Cortex of kidney (tissue), 1 donor: ENCODE measurements at places on chromosomes 2 and 18.

DNA sequence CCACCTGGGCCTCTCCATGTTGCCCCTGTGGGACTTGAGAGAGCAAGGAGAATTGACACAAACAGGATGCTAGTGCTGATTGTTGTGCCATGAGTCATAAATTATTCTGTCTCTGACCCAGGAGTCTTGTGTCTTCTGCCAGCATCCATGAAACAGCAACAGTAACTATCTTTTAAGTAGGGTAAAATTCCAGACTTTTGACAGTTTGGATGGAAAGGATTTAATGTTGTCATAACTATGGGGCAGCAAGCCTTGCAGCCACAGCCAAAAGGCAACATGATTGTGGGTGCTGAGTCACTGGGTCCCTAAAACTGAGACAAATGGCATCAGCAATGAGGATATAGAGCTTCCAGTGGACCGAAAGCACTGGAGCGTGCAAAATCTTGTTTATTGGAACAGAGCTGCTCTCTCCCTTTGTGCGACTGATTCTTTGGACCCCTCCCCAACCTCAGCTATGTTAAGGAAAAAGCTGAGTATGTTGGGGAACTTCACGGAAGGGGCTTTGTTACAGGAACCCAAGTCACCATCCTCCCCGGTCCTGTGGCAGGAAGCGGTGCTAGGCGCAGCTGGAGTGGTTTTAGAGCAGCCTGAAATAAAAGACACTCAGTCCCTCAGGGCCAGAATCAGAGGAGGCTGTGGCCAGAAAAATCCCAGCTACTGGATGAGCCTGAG lies 9.6 kb upstream of the ITPRIPL1 start:
- no peak for DNase-seq

DNA sequence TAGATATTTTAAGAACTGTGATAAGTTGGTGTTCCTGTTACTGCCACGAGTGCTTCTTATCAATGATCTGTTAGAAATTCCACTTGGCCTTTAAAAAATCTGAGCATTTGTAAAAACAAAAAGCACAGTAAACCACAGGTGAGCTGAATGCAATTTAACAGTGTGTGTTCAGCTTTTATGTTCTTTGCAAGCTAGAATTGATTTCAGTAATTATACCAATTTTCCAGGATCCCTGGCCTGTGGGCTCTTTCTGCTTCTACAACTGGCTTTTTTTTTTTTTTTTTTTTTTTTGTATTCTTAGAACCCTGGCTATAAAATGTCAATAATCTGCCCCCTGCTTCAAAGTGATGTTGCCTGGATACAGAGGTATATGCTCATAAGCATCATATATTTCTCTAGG lies 548.5 kb upstream of the SLC8A1 start:
- DNase-seq, result no peak

DNA sequence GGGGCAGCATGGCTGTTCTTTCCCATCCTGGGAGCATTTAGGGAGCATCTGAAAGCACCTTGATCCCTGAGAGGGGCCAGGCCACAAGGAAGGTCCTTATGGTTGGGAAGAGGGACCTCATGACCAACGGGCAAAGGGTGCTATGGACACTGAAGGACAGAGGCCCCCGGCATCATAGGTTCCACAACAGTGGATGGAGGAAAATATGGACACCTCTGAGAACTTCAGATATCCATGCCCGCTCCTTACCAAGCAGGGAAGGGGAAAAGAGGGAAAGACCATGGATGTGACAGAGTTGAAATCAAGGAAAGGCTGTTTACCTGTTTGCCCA lies 94.1 kb upstream of the MGAT4A start:
- no peak for DNase-seq

- DNase-seq, result no peak
These were observed 59.9 kb downstream of the SUMO1 start for GRCh38 chr2:202178346-202178958.

- no peak for DNase-seq
These were observed 441 bp downstream of the MPHOSPH10 start for GRCh38 chr2:71130905-71131244.

DNA sequence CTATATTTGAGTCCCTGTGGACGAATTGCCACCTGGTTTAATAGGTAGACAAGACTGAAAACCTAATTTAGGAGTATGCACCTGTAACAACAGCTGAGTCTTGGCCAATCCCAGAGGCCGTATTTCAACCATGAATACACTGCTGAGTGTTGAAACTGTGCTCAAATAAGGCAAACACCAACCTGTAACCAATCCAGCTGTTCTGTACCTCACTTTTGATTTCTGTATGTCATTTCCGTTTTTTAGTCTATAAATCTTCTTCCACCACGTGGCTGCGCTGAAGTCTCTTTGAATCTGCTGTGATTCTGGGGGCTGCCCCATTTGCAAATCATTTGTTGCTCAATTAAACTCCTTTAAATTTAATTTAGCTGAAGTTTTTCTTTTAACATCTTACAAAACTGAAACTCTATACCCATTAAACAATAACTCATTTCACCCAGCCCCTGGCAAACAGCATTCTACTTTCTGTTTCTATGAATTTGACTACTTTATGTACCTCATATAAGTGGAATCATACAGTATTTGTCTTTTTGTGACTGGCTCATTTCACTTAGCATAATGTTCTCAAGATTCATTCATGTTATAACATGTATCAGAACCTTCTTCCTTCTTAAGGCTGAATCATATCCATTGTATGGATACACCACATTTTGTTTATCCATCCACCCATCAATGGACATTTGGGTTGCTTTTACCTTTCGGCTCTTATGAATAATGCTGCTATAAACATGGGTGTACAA lies 7.5 kb upstream of the YPEL5 start:
- DNase-seq, result no peak

DNA sequence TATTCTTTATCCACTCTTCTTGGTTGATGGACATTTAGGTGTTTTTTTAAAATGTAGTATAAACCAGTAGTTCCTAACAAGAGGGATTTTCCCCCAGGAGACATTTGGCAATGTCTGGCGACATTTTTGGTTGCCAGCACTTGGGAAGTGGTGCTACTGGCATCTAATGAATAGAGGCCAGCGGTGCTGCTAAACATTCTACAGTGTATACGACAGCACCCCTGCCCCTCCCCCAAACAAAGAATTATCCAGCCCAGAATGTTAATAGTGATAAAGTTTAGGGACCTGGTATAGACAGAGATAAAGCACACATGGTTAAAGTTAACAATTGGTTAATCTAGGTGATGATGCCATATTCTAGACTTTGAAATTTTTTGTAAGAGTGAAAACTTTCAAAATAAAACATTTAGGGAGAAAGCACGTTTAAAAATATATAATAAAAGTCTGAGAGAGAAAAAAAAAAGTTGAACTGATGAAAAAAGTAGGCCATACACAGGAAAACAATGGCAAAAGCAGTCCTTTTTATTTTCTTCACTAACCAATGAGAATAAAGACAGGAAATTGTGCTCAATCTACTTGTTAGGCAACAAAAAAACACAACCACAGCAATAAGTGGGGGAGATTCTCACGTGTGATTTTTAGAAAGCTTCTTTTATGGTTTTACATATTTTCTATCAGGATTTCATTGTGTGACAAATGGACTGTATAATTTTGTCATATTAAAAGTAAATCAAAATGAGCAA lies 14.8 kb downstream of the FBXO48 start:
- no peak for DNase-seq

DNA sequence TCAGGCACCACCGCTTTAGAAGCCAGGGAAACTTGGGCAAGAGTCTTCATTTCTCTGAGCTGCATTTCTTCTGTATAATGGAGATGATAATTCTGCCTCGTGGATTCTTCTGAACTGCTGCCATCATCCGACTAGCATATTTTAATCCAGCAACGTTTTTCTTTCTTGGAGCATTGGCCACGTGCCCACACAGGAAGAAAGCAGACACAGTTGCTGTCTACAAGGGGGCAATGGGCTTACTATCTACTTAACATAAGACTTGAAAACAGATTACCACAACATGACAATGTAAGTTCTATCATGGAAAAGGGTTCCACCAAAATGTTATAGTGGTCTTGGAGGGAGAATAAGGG lies 176.5 kb downstream of the FAM210A start:
- DNase-seq, result no peak

GRCh38 chr2:201773990-201774389 lies 6.7 kb downstream of the ALS2 start:
- no peak for DNase-seq

- peak; percentile 48 for DNase-seq
These were observed at the start of the genes C2orf81 and WDR54 for GRCh38 chr2:74421221-74421870. Gene C2orf81 (minus strand): TSS chr2:74421619. CDS start chr2:74421560, 59 bp downstream. Gene WDR54 (plus strand): TSS chr2:74421730. CDS start chr2:74422154, 424 bp downstream.

- DNase-seq, result no peak
These were observed 111.4 kb downstream of the NFATC1 start for GRCh38 chr18:79507076-79507545.

DNA sequence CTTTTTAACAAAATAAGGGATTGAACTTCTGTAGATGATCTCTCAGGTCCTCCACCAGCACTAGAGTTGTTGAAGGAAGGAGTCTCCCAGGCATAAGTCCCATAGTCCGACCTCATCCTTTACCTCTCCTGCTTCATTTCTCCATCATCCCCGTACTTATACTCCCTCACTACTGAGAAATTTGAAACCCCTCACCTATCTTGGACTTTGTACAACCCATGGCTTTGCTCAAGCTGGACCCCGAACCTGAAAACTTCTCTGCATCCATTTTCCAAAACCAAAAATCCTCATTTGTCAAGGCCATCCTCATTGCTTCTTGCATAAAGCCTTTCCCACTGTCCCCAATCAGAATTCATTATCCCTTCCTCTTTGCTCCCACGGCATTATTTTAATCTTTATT lies 482 bp upstream of the NHEJ1 start:
- DNase-seq, result no peak

GRCh38 chr2:173058673-173059072 lies 17.0 kb upstream of the MAP3K20 start:
- DNase-seq, result no peak

- no peak for DNase-seq
These were observed 243.5 kb downstream of the ANAPC1 start for GRCh38 chr2:111640480-111640879.

- no peak for DNase-seq
These were observed 96.4 kb downstream of the C1QL2 start for GRCh38 chr2:119062179-119062578.

- no peak for DNase-seq
These were observed 24.3 kb downstream of the RNU4ATAC start for GRCh38 chr2:121555008-121555407.

DNA sequence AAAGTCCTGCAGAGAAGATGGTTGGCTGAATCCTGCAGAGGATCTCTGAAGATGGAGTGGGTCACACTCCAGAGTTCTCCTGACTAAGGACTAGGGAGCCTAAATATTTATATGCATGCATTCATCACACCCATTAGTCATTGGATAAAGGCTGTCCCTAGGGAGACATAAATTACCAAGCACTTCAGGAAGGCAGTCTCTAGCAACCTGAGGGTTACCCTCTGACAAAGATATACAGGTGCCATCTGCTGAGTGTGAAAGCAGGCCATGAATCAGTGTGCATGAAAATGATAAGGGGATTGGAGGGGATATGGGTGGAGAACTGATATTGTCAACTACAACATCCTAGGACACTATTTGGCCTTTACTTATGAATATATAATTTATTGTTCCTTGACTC lies 294.8 kb upstream of the DDX18 start:
- no peak for DNase-seq

DNA sequence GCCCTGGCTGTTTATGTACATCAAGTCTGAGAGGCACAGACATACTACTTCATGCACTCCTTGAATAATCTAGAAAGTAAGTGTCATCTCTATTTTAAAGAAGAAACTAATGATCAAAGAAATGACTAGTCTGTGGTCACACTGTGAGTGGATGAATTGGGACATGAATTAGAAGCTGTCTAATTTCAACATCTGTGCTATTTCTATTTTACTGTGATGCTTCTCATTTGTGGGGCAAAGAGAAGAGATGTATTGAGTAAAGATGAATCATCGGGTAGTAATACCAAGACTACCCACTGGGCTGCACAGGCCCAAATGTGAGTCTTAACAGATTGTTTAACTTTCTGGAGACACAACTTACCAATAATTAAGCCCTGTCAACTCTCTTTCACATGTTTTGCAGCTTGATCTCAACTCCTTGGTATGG lies 42.4 kb upstream of the MTIF2 start:
- no peak for DNase-seq

GRCh38 chr2:119208791-119209203 lies 14.8 kb upstream of the STEAP3 start:
- no peak for DNase-seq

DNA sequence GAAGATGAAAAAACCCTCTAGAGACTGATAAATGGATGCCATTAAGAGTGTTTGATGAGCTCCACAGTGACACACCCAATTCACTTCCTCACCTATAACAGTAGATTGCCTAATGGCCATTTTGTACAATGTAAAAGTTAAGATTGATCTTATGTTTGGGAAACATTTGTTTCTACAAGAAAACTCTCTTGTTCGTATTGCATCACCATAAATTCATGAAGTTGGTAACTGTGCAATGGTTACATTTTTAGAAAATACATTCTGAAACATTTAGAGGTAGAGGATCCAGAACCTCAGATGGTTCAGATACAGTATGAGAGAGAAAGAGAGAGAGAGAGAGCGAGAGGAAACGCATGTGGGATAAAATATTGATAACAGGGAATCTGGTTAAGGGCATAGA lies 31.8 kb downstream of the DAPL1 start:
- no peak for DNase-seq

GRCh38 chr18:61941948-61942471 lies 49.2 kb upstream of the RNF152 start:
- no peak for DNase-seq

- DNase-seq, result no peak
These were observed 515 bp downstream of the TSHZ1 start for GRCh38 chr18:75211002-75211621.

GRCh38 chr2:25651782-25652455 lies 21.5 kb downstream of the DTNB start:
- no peak for DNase-seq

- no peak for DNase-seq
These were observed 21.1 kb downstream of the PER2 start for GRCh38 chr2:238267341-238267710.

DNA sequence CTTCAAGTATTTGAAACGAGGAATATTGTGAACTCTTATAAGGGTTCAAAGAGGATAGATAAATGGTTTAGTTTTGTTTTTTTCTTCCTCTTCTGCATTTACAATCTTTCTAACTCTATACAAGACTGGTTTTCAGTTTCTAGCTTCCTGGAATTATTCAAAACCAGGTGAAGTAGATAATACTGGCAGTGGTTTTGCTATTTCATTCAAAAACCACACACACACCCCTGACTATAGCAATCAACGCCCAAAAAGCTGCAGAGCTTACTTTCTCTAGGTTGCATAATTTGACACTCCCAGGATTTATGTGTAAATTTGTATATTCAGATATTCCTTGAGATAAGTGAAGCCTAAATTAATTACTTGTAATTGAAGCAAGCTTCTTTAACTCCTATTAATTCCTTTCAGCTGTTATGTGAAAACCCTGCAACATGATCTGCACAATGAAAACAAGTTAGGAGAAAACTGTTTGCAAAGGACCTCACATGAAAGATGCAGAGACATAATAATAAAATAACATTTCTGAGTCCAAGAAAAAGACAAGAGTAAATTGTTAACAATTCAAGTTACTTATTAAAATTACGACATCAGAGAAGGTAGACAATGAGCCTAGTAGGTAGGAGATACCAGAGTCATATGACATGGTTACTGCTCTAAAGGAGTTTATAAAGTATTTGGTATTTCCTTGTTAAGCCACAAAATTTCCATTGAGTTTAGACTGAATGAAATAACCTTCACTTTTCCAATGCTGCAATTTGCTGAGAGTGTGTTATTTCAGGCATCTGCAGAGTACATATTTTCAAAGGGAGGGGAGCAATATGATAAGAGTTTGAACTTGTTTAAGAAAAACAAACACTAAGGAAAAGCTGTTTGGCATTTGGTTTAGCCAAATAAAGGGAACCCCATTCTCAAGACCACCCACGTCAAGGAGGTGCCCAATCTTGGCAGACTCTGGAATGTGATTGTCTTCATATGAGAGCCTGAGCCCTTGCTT lies 1.6 kb upstream of the NFE2L2 start:
- no peak for DNase-seq
